Inflammatory macrophage treated with lipopolysaccharide for 4 hours (primary cell): ENCODE measurements at places on chromosomes 7 and 10.

- no peak for DNase-seq
Observed at GRCh38 chr10:117804470-117805011, 242.2 kb downstream of the RAB11FIP2 start.

DNA sequence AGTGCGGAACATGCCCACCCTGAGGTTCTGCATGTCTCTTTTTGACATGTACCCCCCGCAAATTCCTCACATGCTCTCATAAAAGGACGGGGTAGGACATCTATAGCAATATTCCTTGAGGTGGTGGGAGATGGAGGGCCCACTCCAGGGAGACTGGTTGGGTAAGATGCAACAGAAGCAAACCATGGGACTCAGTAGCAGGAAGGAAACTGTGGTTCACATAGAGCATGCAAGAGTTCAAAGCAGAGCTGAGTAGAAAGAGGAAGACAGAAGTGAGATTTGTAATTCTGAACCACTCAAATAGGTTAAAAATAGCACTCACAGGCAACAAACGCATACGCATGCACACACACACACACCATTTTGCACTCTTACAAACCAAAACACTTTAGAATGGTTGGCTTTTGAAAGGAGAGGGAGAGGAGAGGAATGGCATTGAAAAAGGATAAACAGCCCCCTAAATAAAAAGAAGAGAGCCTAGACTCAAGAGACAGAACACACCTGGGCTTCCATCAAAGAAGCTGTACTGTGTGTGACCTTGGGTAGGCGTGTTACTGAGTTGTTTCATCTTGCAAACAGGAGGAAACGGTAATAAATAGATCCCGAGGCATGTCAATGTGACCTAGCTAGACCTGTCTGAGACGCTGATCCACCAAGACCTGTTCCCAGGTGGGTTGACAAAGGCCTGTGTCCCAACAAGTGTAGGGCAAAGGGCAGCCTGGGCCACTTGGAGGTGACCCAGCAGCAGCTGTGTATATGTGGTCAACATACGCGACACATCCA, 77.6 kb upstream of the LRRC4 start:
- peak; percentile 89 for DNase-seq

DNA sequence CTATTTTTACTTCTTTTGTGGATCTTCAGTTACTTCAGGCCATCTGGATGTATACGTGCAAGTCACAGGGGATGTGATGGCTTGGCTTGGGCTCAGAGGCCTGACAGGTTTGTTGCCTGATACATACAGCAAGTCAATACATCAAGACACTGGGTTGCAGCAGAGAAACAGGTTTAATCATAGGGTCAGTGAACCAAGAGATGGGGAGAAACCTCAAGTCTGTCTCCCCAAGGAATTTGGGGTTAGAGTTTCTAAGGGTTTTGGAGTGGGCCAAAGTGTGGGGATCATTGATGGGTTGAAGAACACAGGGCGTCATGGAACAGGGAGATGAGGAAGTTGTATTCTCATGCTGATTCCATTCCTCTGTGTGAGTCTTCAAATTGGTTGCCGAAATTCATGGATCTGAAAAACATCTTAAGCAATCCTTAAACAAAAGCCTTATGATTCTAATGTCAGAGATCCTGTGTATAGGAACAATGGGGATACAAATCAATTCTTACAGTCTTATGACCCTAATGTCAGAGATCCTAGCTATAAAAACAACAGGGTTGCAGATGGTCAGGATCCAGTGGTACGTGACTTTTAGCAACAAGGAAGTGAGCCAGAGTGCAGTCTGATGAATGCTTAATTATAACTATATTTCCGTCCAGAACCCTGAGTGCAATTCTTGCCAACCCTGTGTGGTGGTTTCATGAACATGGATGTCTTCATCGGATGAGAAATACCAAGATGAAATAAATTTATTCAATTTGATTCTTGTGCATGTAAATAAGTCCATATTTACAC, 18.9 kb downstream of the OTUD1 start:
- DNase-seq, result no peak

- DNase-seq, result peak; percentile 91
Observed at GRCh38 chr10:22489467-22489866, 144.2 kb downstream of the SPAG6 start.

GRCh38 chr10:90945491-90946070, 24.7 kb upstream of the ANKRD1 start:
- no peak for DNase-seq

GRCh38 chr7:104967595-104967994, 46.4 kb upstream of the KMT2E start:
- DNase-seq, result no peak

- DNase-seq, result no peak
Observed at GRCh38 chr10:36383349-36383748, 741.3 kb upstream of the FZD8 start.
